ENCODE measurements at places on chromosomes 2 and 18. TPM values are rescaled to one million over a fixed set of nuclear protein-coding genes. Genes with fewer than 3 reads are reported as not detected.

GRCh38 chr2:40511661-40512213 is 59.8 kb upstream of the SLC8A1 start:
- no peak for DNase-seq

GRCh38 chr2:181183878-181184542 is 203.6 kb downstream of the UBE2E3 start:
- no peak for DNase-seq

DNA sequence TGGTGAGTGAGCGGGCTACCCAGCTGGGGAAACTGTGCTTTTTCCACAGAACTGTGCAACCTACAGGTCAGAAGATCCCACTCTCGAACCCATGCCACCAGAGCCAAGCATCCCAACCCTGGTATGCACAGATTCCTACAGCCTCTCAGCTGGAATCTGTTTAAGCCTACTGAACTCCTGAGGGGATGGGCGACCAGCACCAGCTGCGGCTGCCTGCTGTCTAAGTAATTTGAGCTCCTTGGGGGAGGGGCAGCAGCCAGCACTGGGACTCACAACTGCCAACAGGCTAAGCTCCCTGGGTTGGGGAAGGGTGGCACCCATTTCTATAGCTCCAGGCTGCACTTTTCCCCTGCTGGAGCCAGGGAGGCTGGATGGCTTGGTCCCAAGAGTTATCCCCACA is 11.8 kb downstream of the CYP27C1 start:
- DNase-seq, result no peak

- DNase-seq, result no peak
Measured at GRCh38 chr18:74951165-74951760, 257.7 kb downstream of the PTGR3 start.

DNA sequence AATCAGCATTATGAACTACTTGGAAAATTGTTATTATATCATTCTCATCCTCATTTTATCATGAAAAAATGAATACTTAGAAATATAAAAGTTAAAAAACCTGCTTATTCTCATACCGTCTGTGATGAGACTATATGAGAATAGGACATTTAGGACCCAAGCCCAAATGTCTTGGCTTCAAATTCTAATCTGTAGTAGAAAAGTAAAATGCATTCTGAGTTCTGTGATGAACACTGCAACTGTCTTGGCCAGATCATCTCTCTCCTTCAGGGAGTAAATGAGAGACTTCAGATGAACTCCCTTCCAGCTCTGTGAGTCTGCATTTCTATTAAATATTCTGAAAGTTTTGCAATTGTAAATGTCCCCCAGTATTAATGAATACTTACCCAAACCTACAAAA is 940.7 kb upstream of the KLHL29 start:
- no peak for DNase-seq

DNA sequence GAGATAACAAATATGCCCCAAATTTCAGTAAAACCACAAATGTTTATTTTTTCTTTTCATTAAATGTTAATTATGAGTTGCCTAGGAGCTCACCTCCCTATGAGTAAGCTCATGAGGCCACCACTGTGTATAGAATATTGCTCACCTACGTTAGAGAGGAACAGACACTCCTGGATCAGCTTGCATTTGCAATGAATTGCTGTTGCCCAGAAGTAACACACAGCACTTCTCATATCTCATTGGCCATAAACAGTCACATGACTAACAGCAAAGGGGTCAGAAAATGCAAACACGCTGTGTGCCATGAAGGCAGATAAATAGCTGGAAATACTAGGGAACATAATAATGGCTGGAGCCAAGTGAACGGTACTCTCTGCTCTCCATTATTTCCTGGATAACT is 89.0 kb upstream of the GALNT5 start:
- DNase-seq, result no peak

- no peak for DNase-seq
Measured at GRCh38 chr2:228516019-228516418, 334.5 kb upstream of the SPHKAP start.

- DNase-seq, result no peak
Measured at GRCh38 chr2:98134172-98135005, 47.4 kb downstream of the VWA3B start.

DNA sequence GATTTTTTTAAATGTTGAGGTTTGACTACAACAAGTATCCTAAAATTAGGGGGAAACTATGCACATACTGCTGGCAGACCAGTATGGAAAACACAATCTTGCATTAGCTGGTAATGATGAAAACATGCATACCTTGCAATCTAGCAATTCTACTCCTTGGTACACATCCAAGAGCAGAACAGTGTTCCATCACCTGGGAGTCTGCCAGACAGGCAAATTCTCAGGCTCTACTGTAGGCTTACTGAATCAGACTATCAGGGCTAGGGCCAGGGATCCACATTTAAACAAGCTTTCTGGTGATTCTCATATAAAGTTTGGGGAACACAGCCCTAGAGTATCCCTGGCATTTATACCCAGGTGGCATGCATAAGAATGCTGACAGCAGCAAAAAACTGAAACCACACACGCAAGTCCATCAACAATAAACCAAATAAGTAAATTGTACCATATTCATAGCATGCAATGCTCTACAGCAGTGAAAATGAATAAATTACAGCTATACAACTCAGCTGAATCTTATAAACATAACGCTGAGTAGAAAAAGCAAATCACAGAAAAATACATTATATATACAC is 13.6 kb downstream of the CDH2 start:
- no peak for DNase-seq

DNA sequence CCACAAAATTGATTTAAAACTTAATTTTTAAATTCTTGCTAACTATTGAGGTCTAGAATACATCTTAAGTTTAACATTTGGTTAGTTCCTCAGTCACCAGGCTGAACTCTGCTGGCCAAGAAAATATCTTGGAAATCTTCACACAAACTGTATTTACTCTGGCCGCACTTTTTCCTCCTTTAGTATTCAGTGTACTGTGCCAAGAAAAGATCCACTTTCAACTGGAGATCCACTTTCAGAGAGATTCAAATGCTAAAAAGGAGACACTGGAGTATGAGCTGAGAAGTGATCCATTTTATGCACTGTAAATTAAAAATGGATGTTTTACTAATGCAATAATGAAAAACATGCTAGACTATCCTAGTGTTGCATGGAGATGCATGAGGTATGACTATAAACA is 98.1 kb downstream of the ANTXR1 start:
- DNase-seq, result no peak

DNA sequence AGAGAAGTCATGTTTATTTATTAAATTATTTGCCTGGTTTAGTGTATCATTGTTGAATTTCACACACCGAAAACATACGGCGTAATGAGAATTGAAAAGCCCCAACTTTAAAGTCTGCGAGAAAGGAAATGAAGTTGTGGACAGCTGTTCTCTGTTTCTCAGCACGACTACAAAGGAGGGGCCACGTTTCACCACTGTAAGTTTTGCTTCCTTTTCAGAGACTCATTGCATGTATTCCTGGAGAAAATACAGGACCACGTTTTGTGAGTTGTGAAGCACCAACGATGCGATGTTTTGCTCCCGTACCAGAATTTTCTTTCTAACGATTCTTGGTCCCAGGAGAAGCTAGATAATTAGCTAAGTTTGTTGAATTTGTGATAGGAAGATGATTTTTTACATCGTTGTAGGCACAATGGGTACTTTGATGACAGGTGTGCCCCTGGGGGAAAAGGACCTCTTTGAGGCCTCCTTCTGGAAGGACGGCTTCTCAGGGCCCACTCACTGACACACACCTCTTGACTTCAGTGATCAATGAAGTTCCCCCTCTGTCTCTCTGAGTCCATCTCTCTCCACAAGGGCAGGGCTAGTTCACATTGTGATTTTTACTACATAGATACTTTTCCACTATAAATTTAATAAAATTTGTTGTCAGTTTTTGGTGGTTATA is 23.7 kb upstream of the ACKR3 start:
- no peak for DNase-seq

- DNase-seq, result no peak
Measured at GRCh38 chr2:232534940-232535651, 4.4 kb upstream of the CHRNG start.

DNA sequence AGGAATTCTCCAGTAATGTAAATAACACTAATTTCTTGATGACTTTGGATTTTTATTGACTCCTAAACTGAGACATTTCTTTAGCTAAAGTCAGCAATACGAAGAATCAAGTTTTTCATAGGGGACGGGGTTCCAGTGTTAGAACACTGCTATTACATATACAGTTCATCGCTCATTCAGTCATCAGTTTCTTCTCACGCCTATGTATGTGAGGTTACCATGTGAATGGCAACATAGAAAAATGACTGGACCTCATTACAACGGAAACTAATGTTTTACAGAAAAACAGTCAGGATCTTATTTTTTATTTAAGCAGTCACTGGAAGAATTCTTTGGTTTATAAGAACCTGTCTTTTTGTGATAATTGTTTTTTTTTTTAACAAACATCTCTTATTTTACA is 56.4 kb downstream of the THADA start:
- DNase-seq, result no peak

- no peak for DNase-seq
Measured at GRCh38 chr2:84817239-84817655, 63.6 kb downstream of the TRABD2A start.

GRCh38 chr2:207133458-207133819 is 32.3 kb downstream of the KLF7 start:
- no peak for DNase-seq

DNA sequence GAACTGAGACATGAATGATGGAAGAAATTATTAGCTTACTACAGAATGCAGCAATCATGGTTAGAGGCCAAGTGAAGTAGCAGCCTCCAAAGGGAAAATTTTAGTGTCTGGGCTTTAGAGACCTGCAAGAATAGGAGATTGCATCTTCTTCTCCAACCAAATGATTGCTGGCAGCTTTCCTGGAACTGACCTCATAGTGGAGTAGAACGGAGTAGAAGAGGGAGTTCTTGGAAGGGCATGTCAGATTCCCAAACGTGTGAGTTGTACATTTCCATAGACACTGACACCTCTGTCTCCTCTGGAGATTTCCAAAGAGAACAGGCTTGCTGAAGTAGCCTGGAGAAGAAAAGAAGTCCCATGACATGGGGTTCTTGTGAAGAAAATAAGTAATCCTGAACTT is 169.8 kb upstream of the ERBB4 start:
- no peak for DNase-seq

- DNase-seq, result no peak
Measured at GRCh38 chr18:8301427-8302172, 307.6 kb upstream of the RAB12 start.

GRCh38 chr18:62526098-62527025 is 3.5 kb downstream of the ZCCHC2 start:
- no peak for DNase-seq

DNA sequence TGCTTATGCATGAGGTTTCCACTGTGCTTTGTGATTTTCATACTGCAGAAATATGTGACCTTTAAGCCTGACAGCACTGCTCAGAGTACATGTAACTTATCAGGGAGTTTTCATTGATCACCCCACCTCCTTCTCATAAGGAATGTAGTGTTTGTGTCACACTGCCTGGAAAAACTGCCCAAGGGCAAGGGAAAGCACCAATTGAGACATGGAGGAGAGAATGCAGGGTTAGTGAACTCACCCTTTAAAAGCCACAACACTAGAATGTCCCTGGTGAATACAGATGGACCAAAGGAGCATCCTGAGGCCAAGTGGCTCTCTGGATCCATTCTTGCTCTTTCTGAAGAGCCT is 147.2 kb upstream of the SPATS2L start:
- no peak for DNase-seq

GRCh38 chr2:47867205-47867604 is 39.1 kb downstream of the FBXO11 start:
- no peak for DNase-seq

DNA sequence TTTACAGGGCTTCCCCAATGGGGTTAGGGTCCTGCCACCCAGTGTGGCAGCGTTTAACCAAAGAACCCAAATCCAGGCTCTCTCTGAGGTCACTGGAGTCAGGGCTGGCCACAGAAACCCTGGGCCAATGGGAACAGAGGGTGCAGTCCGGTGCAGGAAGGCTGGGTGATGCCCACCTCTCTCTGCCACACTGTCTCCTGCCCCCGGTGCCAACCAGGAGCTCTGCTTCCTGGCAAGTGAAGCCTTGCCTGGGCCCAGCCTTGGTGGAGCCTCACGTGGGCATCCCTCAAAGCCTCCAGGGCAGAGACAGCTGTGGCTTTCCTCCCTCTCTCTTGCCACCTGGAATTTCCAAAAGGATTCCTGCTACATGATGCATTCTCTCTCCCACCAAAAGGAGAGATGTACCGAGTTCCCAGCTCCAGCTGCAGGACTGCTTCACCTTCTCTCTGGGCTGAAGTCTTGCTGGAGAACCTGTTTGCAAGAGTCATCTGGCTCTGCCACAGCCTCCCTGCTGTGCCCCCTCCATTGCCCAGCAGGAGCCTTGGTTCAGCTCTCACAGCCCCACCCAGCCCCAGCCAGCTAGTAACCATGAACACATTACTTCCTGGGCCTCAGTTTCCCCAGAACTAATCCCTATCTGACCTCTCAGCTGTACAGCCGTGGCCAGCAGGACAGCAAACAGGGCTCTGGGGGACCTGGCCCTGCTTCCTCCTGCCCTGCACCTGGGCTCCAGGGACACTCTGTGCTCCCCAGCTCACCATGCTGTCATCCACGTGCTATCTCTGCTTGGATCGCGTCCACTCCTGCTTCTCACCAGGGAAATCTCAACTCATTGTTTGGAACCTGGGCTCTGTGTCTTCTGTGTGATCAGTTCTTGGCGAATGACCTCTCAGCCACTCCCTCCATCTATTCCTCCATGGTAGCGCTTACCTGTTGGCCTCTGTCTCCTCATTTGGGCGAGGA is 43.4 kb downstream of the KCNF1 start:
- DNase-seq, result no peak

GRCh38 chr2:41521211-41521610 is 526.6 kb upstream of the PKDCC start:
- no peak for DNase-seq

- DNase-seq, result no peak
Measured at GRCh38 chr18:48581941-48582340, 43.1 kb downstream of the CTIF start.

- no peak for DNase-seq
Measured at GRCh38 chr2:224723586-224724217, 7.5 kb upstream of the CCDC195 start.

Gene LRRTM1
- not detected for total RNA-seq

Gene DOCK10
- 12.6 TPM for total RNA-seq

Gene LRRTM4
- total RNA-seq, result not detected

Gene KIF5C
- 0.09 TPM for total RNA-seq

Gene SIX3
- total RNA-seq, result not detected

Gene STK17B
- 19.9 TPM for total RNA-seq

Gene REG3G
- not detected for total RNA-seq

Gene SLC8A1
- 2.2 TPM for total RNA-seq

Gene PECR
- total RNA-seq, result 1.5 TPM

Gene TUBA3D
- not detected for total RNA-seq

Gene CD207
- total RNA-seq, result 2.5 TPM

All from esophagus squamous epithelium (tissue), 5 donors.